ENCODE measurements at places on chromosomes 13 and 19. TPM values are rescaled to one million over a fixed set of nuclear protein-coding genes. Genes with fewer than 3 reads are reported as not detected.

CPT1C gene
- 3.8 TPM for total RNA-seq

TNFSF13B gene
- 2.3 TPM for total RNA-seq

ZNF320 gene
- total RNA-seq, result 20.1 TPM

CEACAM1 gene
- 0.30 TPM for total RNA-seq

IL11 gene
- 27.7 TPM for total RNA-seq

GRIK5 gene
- 0.23 TPM for total RNA-seq

MLLT1 gene
- total RNA-seq, result 25.9 TPM

MYO1F gene
- total RNA-seq, result 0.56 TPM

SLC7A1 gene
- 38.4 TPM for total RNA-seq

TMEM238 gene
- 1.6 TPM for total RNA-seq

IGFL1 gene
- not detected for total RNA-seq

POLR1G gene
- 25.1 TPM for total RNA-seq

SAE1 gene
- 172 TPM for total RNA-seq

SLC7A9 gene
- total RNA-seq, result not detected

GGN gene
- total RNA-seq, result 0.41 TPM

TEX26 gene
- total RNA-seq, result not detected

MYCBP2 gene
- 49.9 TPM for total RNA-seq

STOML3 gene
- total RNA-seq, result 0.13 TPM

SULT2B1 gene
- not detected for total RNA-seq

KLK7 gene
- not detected for total RNA-seq

CATSPERD gene
- total RNA-seq, result not detected

SIGLEC8 gene
- not detected for total RNA-seq

ISOC2 gene
- total RNA-seq, result 54.6 TPM

NTF4 gene
- total RNA-seq, result 0.40 TPM

SIGLEC5 gene
- total RNA-seq, result not detected

LILRB4 gene
- not detected for total RNA-seq

COG6 gene
- total RNA-seq, result 11.3 TPM

AMER2 gene
- total RNA-seq, result not detected
